ENCODE measurements at places on chromosomes 6 and 20.

- DNase-seq = no peak
These were observed 41.1 kb downstream of the SLC13A3 start for GRCh38 chr20:46610145-46610544.

GRCh38 chr6:7129784-7130569 lies 22.2 kb downstream of the RREB1 start:
- no peak for DNase-seq

DNA sequence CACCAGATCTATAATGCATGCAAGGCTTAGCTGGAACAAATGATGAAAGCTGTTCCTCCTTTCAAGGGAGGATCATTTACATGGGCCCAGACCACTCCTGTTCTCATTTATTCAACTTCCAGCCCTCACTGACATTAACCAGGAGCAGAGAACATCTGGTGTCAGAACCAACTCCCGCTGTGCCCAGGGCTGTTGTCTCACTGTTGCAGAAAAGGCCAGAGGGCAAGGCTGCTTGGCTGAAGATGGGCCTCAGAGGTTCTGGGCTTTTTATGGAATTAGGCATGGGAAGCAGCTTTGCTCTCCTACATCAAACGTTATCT lies 164.2 kb downstream of the GMPR start:
- DNase-seq = no peak

DNA sequence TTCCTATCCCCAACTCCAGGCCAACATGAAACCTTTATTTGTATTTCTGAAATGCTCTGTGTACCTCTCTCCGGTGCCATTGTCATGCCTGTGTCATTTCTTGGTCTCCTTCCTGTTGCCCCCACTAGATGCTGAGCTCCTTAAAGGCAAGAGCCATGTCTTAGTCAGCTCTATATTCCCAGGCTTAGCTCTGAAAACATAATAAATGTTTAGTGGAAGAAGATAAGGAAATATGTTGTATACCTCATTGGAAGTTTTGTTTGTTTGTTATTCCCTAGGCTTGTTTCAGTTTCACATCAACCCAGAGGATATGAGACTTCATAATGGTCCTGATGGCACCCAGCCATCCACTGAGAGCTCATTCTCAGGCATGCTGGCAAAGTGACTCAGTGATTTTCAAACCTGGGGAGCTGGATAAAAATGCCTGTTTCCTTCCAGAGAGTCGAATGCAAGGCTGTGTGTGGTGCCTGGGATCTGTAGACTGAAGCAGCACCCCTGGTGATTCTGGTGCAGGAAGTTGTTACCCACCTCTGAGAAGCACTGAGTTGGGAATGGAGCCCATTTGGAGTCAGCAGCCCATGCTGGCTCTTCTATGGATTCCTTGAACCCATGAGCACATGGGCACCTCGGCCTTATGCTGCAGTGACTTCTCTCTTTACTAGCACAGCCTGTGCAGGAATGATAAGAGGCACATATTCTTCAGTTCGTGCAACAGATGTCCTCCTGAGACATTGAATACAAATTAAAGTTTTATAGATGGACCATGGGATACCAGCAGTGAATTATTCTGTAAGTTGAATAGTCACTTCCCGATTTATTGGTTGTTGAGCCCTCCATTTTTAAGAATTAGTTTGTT lies 205.2 kb downstream of the FARS2 start:
- DNase-seq = no peak

DNA sequence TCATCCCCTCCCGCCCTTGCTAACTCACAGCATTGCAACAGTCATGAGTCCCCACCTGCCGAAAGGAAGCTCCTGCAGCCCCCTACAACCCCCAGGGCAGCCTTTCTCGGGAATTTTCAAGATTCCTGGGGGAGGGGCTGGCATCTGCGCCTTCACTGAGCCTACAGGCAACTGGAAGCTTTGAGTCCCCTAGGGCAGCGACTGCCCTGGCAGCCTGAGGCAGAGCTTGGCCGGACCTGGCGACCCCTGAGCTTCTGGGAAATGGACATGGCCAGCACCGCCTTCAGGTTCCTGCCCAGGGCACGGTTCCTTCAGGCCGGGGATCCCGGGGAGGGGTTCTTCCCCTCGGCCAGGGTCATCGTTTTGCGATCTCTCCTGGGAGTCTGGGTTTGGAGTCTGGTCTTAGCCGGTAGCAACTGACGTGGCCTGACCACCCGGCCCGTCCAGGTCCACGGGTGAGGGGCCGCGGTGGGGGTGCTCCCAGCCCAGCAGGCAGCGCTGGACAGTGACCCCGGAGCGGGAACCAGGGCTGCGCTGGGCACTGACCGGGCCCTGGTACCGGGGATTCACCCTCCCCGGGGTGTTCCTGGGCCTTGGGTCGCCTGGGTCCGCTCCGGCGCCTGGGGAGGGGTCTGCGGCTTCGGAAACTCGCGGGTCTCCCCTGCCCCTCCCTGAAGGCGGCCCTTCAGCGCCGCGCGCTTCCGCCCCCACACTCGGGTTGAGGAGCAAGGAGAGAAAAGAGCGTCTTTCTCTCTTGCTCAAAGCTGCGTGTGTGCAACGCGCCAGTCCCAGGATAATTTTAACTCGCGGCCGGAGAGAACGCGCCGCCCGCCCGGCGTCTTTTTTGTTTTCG lies 593 bp upstream of the COL9A3 start:
- no peak for DNase-seq

DNA sequence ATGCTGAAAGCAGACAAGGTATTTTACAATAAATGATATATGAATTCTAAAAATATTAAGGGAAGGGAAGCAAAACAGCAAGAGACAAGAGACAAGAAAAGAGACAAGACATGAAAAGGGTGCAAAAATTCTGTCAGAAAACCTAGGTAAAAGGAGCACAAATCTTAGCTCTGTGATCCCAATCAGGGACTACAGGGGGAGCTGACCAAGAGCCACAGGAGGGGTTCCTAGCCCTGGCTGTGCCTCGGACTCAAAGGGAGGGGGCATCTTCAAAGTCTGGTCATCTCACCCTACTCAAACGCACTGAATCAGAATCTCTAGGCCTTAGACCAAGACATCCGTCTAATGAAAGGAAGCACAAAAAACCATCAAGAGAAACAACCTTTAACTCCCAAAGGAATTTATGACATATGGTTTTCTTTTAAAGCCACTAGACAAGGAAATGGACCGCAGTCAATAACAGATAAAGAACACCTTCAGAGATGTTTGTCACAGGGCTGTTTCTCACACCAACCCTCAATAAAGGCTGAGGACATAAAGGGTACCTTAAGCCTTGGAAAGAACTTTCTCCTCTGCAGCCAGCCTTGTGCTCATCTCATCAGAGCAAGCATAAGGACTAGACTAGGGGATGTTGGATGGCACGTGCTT lies 130.4 kb upstream of the CDYL start:
- no peak for DNase-seq

GRCh38 chr6:6866656-6867403 lies 240.9 kb upstream of the RREB1 start:
- DNase-seq = no peak

DNA sequence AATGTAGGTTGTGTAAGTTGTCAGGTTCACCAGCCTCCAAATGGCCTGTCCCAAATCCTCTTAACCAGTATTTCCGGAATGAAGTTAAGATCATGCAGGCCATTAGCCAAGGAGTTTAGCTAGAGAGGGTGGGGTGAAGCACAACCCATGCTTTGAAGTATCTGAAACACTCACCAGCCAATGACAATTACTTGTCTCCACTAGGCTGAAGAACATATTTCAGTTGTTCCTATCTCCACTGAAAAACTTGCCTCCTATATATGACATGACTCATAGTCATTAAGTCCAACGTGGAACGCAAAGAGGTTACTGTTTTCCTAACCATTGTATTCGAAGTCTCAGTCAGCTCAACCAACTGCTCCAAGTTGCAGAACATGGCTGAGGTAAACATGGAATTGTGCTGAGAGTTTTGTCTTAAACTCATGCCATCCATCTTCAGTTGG lies 37.4 kb upstream of the TNFAIP3 start:
- DNase-seq = no peak

DNA sequence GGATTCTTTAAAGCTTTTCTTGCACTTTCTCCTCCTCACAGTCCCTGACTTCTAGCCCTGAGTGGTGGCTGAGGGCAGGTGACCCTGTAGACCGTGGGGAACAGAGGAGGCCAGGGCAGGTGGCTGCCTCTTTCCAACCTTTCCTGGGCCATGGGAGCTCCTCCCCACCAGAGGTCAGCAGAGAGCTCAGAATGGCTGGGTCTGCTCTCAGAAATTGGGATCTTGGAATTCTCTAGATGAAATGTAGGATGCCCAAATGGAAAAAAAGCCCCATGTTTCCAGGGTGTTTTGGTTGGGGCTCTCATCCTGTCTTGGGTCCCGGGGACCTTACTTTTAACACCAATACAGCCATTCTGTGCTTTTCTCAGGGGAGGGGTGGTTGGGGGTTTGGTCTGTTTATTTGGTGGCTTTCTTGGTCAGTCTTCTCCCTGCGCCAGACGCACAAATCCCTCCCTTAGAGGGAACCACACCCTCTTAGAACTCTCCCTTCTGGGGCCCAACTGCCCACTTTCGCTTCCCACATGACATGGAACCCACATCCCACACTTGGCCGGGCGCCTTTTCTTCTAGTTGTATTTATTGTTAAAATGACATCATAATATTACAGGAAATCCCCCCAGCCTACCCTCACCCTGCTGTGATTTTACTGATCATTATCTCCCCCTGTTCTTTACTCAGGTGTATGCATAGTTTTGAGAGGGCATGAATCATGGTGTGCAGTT lies 17.9 kb downstream of the GNAS start:
- peak; percentile 76 for DNase-seq

GRCh38 chr6:125138083-125138482 lies 15.5 kb upstream of the TPD52L1 start:
- DNase-seq = no peak

DNA sequence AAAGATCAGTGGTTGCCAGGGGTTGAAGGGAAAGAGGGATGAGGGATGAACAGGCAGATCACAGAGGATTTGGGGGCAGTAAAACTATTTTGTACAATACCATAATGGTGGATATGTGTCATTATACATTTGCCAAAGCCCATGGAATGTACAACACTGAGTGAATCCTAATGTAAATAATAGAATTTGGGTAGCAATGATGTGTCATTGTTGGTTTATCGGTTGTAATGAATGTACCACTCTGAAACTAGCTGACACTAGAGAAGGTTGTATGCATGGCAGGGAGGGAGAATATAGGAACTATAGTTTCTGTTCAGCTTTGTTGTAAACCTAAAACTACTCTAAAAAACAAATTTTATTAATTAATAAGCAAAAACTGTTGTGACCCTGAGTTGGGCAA lies 17.8 kb upstream of the ASF1A start:
- no peak for DNase-seq

GRCh38 chr6:148530394-148530953 lies 187.8 kb downstream of the SASH1 start:
- no peak for DNase-seq

GRCh38 chr6:106974336-106974998 lies at the start of gene CD24:
TSS of gene CD24 (minus strand) at chr6:106974729. CDS start at chr6:106974646, 83 bp downstream.
- peak; percentile 82 for DNase-seq

DNA sequence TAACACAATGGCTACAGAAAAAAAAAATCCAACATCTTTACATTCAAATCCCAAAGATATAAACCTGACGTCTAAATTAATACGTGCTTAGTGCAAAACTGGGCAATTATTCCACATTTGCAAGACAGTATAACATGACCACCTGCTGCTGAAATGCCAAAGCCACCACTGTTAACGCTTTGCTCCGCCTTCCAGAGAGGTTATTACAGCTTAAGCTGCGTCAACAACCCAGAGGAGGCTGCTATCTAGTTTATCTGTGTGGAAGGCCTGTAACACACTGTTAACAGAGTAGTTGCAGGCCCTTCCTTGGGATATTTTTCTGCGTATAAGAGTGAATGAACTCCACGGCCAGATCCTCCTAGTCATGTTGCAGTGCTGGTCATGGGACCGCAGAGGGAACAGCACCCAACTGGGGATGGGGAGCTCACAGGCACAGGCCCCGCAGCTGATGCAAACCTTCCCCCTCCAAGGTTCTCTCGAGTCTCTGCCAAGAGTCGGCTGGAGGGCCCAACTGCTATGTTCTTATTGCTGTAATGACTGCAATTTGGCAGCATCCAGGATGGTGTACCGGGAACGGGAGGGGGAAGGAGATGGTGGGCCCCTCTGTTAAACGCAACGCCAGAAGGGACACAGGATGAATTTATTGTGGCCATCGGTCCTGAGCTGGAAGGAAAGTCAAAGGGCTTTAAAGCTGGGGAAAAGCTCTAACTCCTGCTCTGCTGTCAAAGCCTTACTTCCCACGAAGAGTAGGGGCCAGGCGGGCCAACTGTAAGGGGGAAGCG lies 993 bp upstream of the NCOA7 start:
- DNase-seq = peak; percentile 59

- DNase-seq = no peak
These were observed 14.4 kb downstream of the KPNA5 start for GRCh38 chr6:116695401-116695800.

DNA sequence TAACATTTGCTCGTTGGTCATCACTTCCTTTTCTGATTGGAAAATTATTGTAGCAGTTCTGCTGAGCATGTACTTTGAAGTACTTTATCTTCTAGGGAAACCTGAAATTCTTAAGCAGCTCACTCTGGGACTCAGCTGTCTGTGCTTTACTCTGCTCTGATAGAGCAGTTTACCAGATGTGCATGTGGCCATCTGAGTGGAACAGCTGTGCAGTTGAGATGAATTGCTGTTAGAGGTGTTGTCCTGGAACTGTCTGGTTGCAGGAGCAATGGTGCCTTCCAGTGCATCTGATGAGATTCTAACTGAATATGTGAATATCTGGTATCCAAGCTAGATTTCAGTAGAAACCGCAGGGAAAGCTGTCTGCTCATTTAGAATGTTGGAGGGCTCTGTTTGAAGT lies 27.2 kb downstream of the PANK2 start:
- DNase-seq = no peak

DNA sequence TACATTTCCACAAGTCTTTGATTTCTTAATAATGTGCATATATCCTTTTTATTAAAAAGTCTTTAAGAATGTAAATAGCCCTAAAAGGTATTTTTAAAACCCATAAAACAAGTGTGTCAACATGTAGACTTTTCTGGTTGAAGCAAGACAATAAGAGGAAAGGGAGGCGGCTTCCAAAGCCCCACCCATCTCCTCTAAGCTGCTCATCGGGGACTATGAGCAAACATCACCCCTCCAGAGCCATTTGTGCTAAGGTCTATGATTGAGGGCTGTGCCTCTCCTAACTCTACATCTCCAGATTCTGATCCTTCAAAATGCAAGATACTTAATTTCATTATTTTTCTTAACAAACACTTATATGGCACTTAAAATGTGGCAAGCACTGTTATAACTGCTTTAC lies 2.5 kb upstream of the NAA20 start:
- DNase-seq = no peak

DNA sequence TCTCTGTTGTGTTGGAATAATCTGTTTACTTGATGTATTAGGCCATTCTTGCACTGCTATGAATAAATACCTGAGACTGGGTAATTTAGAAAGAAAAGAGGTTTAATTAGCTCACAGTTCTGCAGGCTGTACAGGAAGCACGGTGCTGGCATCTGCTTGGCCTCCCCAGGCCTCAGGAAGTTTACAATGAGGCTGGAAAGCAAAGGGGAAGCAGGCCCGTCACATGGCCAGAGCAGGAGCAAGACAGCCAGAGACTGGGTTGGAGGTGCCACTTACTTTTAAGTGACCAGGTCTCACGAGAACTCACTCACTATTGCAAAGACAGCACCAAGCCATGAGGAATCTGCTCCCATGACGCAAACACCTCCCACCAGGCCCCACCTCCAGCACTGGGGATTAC lies 50.6 kb upstream of the FUCA2 start:
- no peak for DNase-seq

Data from colonic mucosa (tissue), 4 donors.